NCI-H1694 treated with DMSO at 0.1 percent for 48 hours (cell line): ENCODE measurements at places on chromosomes 11 and 22.

- DNase-seq = no peak
Observed at GRCh38 chr11:35639591-35640179, 21.4 kb downstream of the FJX1 start.

- no peak for DNase-seq
Observed at GRCh38 chr11:128450882-128451651, 136.3 kb downstream of the ETS1 start.

GRCh38 chr11:45906965-45907611, at the start of gene FREY1:
Gene FREY1, minus strand, starts transcription at chr11:45907271. Its CDS starts 26 bp downstream, at chr11:45907245.
- no peak for DNase-seq

DNA sequence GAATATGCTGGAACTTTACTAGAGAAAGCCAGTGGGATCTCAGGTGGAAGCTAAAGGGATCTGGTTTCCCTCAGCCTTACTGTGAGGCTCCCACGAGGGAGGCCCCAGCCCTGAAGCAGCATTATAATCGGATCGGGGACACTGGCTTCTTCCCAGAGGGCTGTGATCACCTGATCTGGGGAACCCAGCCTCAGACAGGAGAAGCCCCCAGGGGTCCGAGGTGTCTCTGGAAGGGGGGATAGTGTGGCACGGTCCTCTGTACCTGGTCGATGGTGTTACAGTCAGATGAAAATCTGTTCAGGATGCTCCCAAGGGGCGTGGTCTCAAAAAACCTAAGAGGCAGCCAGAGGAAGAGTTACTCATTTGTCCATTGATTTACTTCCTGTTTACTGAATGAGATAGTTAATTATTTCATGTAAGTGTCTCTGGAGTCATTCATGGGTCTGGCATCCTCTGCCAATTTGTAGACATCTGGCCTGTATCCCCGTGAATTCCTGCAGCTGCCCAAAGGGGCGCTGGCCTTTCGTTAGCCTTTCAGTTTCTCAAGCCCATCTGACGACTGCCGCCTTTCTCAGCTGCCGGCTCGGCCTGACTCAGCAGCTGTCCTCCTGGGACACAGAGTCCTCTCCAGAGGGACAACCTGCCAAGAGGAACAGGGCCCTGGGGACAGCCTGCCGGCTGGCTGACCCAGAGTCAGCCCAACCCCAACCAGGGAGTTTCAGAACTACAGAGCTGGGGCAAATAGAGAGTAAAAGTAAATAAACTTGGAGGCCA, 17.0 kb upstream of the KCNJ11 start:
- DNase-seq = no peak

- DNase-seq = no peak
Observed at GRCh38 chr22:22032906-22033802, 50.6 kb upstream of the TOP3B start.
